Naive thymus-derived CD8-positive, alpha-beta T cell (primary cell): ENCODE measurements at places on chromosomes 3 and 15.

DNA sequence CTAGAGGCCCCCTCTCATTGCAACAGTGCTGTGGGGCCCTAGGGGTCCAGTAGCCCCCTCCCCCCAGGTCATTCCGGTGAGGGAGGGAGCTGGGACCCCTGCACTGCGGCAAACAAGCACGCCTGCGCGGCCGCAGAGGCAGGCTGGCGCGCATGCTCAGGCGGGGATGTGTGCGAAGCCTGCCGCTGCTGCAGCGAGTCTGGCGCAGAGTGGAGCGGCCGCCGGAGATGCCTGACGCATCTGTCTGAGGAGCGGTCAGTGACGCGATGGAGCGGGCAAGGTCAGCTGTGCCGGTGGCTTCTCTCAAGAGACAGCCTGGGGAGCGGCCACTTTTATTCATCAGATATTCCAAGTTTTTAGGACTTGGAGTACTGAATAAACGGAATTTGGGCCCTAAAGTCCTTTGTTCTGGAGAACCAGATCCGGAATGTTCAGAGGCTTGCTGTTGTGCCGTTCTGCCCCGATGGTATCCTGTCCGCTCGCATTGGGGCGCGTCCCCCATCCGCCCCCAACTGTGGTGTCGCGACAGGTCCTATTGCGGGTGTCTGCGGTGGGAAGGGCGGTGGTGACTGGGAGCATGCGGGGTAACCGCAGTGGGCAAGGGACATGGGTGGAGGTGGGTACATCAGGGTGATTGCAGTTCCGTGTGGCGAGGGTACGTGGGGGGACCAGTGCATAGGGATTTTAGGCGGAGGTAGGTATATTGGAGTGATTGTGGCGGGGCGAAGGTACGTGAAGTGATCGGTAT, at the start of the genes SNRPN and SNURF:
TSS of gene SNRPN (plus strand) at position 205 of the 748 bp plus-strand sequence. CDS start 19,467 bp downstream, outside the sequence.
TSS of gene SNURF (plus strand) at position 205 of the 748 bp plus-strand sequence. CDS start at position 267, 62 bp downstream.
- peak; percentile 58 for DNase-seq

DNA sequence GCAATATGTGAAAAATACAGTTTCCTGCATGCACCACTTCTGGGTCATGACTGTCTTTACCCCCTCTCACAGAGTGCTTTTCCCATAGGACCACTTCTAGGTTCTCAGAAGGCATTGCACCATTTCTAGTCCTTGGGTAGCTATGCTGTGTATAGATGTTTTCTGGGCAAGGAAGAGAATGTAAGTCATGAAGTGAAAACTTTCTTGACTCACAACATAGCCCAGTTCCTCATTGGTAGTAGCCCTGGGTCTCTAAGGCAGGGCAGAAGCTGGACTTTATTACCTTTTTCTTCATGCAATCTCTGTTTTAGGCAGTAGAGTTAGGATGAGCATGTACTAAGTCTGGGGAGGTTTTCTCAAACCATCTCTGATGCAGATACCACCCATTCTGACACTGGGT, 203.1 kb downstream of the EPHB1 start:
- DNase-seq = no peak

DNA sequence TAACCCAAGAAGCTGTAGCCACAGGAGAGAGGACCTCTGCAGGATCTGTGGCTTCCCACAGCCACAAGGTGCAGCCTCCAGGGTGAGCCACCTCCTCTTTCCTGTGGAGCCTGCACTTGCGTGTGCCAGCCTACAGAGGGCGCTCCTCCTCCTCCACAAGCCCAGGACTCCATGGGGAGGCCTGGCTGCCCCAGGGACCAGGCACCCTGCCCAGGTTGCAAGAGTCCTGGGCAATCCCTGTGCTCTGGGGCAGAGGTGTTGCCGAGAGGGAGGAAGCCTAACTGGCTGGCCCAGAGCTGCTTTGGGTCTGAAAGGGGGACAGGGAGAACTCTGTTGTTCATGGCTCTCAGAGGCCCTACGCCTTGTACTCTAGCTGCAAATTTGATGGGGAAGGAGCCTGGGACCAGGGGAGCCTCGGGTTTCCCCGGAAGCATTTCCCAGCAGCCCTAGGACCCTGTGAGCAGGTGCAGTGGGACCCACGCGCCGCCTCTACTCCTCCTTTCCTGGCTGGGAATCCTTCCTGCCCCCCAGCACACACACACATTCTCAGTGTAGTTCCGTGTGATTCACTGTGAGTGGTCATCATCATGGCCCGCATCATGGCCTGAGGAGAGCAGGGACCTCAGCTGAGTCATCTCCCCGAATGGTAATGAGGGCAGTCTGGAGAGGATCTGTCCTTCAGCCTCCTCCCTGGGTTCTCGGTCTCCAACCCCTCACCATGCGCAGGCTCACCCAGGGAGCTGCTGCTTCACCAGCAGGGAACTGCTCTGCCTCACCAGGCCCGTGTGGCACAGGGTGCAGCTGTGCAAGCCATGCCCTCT, 24.3 kb downstream of the TBC1D21 start:
- peak; percentile 9 for DNase-seq

- DNase-seq = no peak
Observed at GRCh38 chr3:291646-292436, 95.3 kb downstream of the CHL1 start.

- no peak for DNase-seq
Observed at GRCh38 chr3:142817897-142818296, 71.0 kb downstream of the PCOLCE2 start.

DNA sequence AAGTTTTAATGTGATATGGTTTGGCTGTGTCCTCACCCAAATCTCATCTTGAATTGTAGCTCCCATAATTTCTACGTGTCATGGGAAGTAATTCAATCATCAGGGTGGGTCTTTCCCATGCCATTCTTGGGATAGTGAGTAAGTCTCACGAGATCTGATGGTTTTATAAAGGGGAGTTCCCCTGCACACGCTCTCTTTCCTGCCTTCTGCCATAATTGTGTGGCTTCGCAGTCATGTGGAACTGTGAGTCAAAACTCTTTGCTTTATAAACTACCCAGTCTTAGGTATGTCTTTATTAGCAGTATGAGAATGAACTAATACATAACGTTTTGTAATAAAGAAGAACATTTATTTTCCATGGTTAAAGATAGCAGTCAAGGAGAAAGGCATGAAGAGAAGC, 39.2 kb upstream of the GOLIM4 start:
- DNase-seq = no peak

- DNase-seq = no peak
Observed at GRCh38 chr3:184322731-184323487, 8.5 kb downstream of the EIF4G1 start.

- no peak for DNase-seq
Observed at GRCh38 chr3:134325061-134325705, 49.1 kb downstream of the AMOTL2 start.

- DNase-seq = no peak
Observed at GRCh38 chr15:95405447-95405846, 925.1 kb upstream of the NR2F2 start.

GRCh38 chr15:64875641-64876223, 34.0 kb downstream of the PLEKHO2 start:
- DNase-seq = no peak

- no peak for DNase-seq
Observed at GRCh38 chr15:97976766-97977503, 16.4 kb downstream of the ARRDC4 start.
